A549 treated with dexamethasone at 1 μM for 4 hours (cell line): ENCODE measurements at places on chromosomes 13 and 19. TPM values are rescaled to one million over a fixed set of nuclear protein-coding genes. Genes with fewer than 3 reads are reported as not detected.

The EID2B gene
- total RNA-seq: 5.8 to 7.8 TPM (median 7.2 TPM) in 5 replicates

The OR7C1 gene
- not detected in 5 replicates for total RNA-seq

The RAB20 gene
- 1.9 to 2.4 TPM (median 2.3 TPM) in 5 replicates for total RNA-seq

The KLK15 gene
- not detected in 5 replicates for total RNA-seq

The DCT gene
- total RNA-seq: 0.04 TPM in 1 of 5 replicates, not detected in the others

The TNNI3 gene
- total RNA-seq: 6.4 to 9.5 TPM (median 8.1 TPM) in 5 replicates

The PRKCSH gene
- total RNA-seq: 228 to 275 TPM (median 269 TPM) in 5 replicates

The MISP gene
- total RNA-seq: 60.7 to 84.1 TPM (median 81.1 TPM) in 5 replicates

The JSRP1 gene
- 0.12 to 1.5 TPM (median 0.53 TPM) in 5 replicates for total RNA-seq

The SPTBN4 gene
- 0.41 to 0.73 TPM (median 0.66 TPM) in 5 replicates for total RNA-seq

The KLHL1 gene
- total RNA-seq: not detected in 5 replicates

The PDE4A gene
- 3.3 to 5.2 TPM (median 4.7 TPM) in 5 replicates for total RNA-seq

The ZNF765 gene
- 3.7 to 5.1 TPM (median 4.7 TPM) in 5 replicates for total RNA-seq

The TMPRSS9 gene
- total RNA-seq: 0.04 TPM in 1 of 5 replicates, not detected in the others

The GAPDHS gene
- total RNA-seq: 0.07 to 0.26 TPM (median 0.09 TPM) in 5 replicates

The VAV1 gene
- total RNA-seq: 5.1 to 6.8 TPM (median 6.0 TPM) in 5 replicates

The ZNF681 gene
- not detected in 5 replicates for total RNA-seq

The DLEU7 gene
- total RNA-seq: not detected in 5 replicates

The APOE gene
- 10.3 to 17.3 TPM (median 12.0 TPM) in 5 replicates for total RNA-seq

The TMEM86B gene
- total RNA-seq: 2.5 to 4.7 TPM (median 3.8 TPM) in 5 replicates

The CACNG6 gene
- total RNA-seq: 7.8 to 12.8 TPM (median 11.2 TPM) in 5 replicates

The PROZ gene
- total RNA-seq: not detected in 5 replicates

The FBXL3 gene
- 16.1 to 22.0 TPM (median 18.3 TPM) in 5 replicates for total RNA-seq

The CLC gene
- not detected in 5 replicates for total RNA-seq

The DPF1 gene
- 3.7 to 5.1 TPM (median 4.8 TPM) in 5 replicates for total RNA-seq

The ELAVL1 gene
- total RNA-seq: 66.0 to 76.3 TPM (median 73.6 TPM) in 5 replicates

The NLRP11 gene
- 0.04 TPM in 1 of 5 replicates, not detected in the others for total RNA-seq

The CDX2 gene
- 0.47 to 1.1 TPM (median 0.64 TPM) in 5 replicates for total RNA-seq

The ICAM4 gene
- total RNA-seq: 0.09 to 0.11 TPM in 2 of 5 replicates, not detected in the others

The NXNL1 gene
- not detected in 5 replicates for total RNA-seq

The CRX gene
- not detected in 5 replicates for total RNA-seq

The KIR2DL3 gene
- not detected in 5 replicates for total RNA-seq

The TRIM28 gene
- 620 to 956 TPM (median 843 TPM) in 5 replicates for total RNA-seq

The GGACT gene
- total RNA-seq: 3.2 to 5.8 TPM (median 4.5 TPM) in 5 replicates

The CASP14 gene
- total RNA-seq: not detected in 5 replicates

The CD79A gene
- total RNA-seq: 0.92 to 1.2 TPM (median 1.0 TPM) in 5 replicates

The BRCA2 gene
- total RNA-seq: 3.7 to 5.7 TPM (median 4.6 TPM) in 5 replicates

The ZNF554 gene
- 0.67 to 1.1 TPM (median 0.93 TPM) in 5 replicates for total RNA-seq

The PGPEP1 gene
- 1.5 to 3.6 TPM (median 2.9 TPM) in 5 replicates for total RNA-seq

The C19orf53 gene
- 142 to 202 TPM (median 181 TPM) in 5 replicates for total RNA-seq

The TNFRSF19 gene
- total RNA-seq: 2.6 to 4.0 TPM (median 3.9 TPM) in 5 replicates

The ETHE1 gene
- total RNA-seq: 39.7 to 43.0 TPM (median 42.9 TPM) in 5 replicates

The DLL3 gene
- 7.2 to 9.6 TPM (median 9.0 TPM) in 5 replicates for total RNA-seq

The IL4I1 gene
- 0.40 to 0.94 TPM (median 0.62 TPM) in 5 replicates for total RNA-seq

The TUBA3C gene
- total RNA-seq: 0.06 to 0.12 TPM (median 0.07 TPM) in 3 of 5 replicates, not detected in the others

The F10 gene
- 0.06 to 0.07 TPM in 2 of 5 replicates, not detected in the others for total RNA-seq

The DMWD gene
- 16.2 to 37.1 TPM (median 33.7 TPM) in 5 replicates for total RNA-seq

The THSD1 gene
- total RNA-seq: 5.0 to 6.5 TPM (median 5.3 TPM) in 5 replicates
